A673 (cell line): ENCODE measurements at places on chromosomes 1 and 21. TPM values are rescaled to one million over a fixed set of nuclear protein-coding genes. Genes with fewer than 3 reads are reported as not detected.

ACTL8 gene
- total RNA-seq, result 0.28 and 0.31 TPM in 2 replicates

TMEM79 gene
- 7.0 and 9.1 TPM in 2 replicates for total RNA-seq

RGS16 gene
- 22.1 and 23.1 TPM in 2 replicates for total RNA-seq

THEM5 gene
- total RNA-seq, result not detected in 2 replicates

CCDC24 gene
- 5.6 and 7.9 TPM in 2 replicates for total RNA-seq

TMEM240 gene
- 6.8 and 9.1 TPM in 2 replicates for total RNA-seq

GRIK1 gene
- total RNA-seq, result 0.67 and 0.85 TPM in 2 replicates

AMY1C gene
- not detected in 2 replicates for total RNA-seq

LRRIQ3 gene
- 0.17 and 0.33 TPM in 2 replicates for total RNA-seq

DNA sequence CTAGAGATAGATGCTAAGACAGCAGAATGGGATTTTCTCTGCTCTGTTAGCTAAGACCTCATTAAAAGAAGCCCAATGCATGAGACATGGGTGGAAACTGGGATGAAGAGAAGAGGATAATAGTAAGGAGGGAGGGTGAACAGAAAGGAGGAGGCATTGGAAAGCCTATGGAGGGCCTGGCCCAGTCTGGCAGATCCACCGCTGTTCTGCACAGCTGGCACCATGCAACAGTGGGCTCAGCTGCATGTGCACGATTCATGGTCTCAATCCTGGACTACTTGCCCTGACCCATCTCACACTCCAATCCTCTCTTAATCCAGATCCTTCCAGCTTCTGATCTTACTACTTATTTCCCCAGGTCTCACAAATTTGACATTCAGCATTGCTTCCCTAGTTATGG is 2.2 kb downstream of the PHC2 start:
- H3K4me1 ChIP-seq, result peaks cover 65% of the 10 kb centered on the region
- no peaks in the 10 kb centered on the region for H3K36me3 ChIP-seq
- no peak for DNase-seq
- H3K27ac ChIP-seq, result no peak overlapping the region
- H3K27me3 ChIP-seq, result no peaks in the 10 kb centered on the region

DNA sequence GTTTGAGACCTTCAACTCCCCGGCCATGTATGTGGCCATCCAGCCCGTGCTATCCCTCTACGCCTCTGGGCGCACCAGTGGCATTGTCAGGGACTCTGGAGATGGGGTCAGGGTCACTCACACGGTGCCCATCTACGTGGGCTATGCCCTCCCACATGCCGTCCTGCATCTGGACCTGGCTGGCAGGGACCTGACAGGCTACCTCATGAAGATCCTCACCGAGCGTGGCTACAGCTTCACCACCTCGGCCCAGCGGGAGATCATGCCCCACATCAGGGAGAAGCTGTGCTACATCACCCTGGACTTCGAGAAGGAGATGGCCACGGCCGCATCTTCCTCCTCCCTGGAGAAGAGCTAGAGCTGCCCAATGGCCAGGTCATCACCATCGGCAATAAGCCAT is 36.5 kb upstream of the ZP4 start:
- no peak for DNase-seq
- no peak overlapping the region for H3K4me3 ChIP-seq
- H3K27ac ChIP-seq, result no peak overlapping the region
- no peaks in the 10 kb centered on the region for H3K27me3 ChIP-seq

- H3K27me3 ChIP-seq, result no peaks in the 10 kb centered on the region
- no peak overlapping the region for H3K4me3 ChIP-seq
- peaks cover 5% of the 10 kb centered on the region for H3K4me1 ChIP-seq
- H3K27ac ChIP-seq, result no peak overlapping the region
- no peaks in the 10 kb centered on the region for H3K36me3 ChIP-seq
These were observed 57.5 kb upstream of the GUCA2A start for GRCh38 chr1:42221952-42222606.

DNA sequence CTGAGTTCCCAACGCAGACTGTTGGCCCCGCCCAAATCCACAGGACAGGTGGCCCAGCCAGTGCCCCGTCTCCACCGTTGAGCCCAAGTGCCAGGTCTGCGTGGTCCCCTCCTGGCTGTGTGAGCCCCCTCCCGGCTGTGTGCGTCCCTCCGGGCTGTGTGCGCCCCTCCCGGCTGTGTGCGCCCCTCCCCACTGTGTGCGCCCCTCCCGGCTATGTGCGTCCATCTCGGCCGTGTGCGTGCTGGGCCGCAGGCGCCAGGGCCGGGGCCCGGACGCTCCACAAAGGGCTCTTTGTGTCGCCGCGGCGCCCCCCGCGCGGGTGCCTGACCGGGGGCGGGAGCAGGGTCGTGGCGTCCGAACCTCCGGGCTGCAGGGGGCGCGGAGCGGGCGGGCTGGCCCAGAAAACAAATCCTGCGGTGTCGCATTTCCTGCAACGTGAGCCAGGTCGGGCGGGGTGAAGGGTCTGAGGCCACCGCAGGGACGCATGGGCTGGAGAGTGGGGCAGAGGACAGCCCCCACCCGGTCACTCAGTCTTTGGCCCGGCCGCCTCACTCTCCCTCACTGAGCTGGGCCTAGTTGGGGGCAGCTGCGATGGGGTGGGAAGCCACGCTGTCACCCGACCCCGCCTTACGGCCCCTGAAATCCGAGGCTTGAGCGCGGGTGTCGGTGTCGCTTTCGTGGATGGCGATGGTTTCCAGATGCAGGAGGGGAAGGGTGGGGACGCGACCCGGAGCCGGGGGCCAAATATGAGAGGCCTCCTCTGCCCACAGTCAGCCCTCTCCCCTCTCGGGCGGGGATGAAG is 18.8 kb downstream of the TNFRSF25 start:
- H3K36me3 ChIP-seq, result no peaks in the 10 kb centered on the region
- H3K4me3 ChIP-seq, result no peak overlapping the region
- peaks cover 59% of the 10 kb centered on the region for H3K27me3 ChIP-seq
- no peak for DNase-seq

DNA sequence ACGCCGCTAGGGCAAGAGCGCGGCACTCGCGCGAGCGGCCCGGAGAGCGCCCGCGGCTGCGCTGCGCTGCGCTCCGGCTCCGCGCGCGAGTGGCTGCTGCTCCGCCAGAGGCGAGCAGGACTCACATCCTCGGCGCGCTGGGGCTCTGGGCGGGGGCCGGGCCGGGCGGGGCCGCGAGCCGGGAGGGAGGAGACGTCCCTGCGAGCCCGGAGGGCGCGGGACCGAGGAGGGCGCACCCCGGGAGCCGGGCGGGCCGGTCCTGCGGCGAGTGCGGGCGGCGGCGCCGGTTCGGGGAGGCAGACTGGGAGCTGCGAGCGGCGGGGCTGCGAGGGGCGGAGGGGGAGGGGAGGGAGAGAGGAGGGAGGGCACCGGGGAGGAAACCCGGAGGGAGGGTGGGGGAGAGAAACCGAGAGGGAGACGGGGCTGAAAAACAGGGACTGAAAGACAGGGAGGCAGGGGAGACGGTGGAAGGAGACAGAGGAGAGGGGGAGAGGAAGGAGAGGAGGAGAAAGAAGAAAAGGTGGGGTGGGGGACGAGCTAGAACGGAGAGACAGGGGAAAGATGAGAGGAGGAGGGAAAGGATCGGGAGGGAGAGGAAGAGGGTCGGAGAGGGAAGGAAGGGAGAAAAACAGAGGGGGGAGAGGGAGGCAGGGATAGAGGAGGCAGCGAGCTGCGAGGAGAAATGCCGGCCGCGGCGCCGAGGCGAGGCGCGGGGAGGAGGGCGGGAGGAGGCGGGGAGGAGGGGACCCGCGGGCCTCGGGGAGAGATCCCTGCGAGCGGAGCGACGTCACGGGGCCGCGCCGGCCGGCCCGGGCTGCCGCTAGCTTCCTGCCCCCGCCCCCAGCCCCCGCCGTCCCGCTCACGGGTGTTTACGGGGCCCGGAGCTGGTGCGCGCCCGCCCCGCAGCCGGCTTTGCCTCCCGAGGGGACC is at the start of gene CAMK2N1:
TSS of gene CAMK2N1 (minus strand) at position 684 of the 930 bp plus-strand sequence. CDS start 831 bp downstream, outside the sequence.
- peak; percentile 35 for DNase-seq
- peak within 1 kb of the TSS; percentile 54 for H3K4me3 ChIP-seq
- H3K4me1 ChIP-seq, result peaks cover 10% of the 10 kb centered on the region
- no peak within 1 kb of the TSS for H3K27ac ChIP-seq
- H3K27me3 ChIP-seq, result peaks cover 87% of the 10 kb centered on the region

DNA sequence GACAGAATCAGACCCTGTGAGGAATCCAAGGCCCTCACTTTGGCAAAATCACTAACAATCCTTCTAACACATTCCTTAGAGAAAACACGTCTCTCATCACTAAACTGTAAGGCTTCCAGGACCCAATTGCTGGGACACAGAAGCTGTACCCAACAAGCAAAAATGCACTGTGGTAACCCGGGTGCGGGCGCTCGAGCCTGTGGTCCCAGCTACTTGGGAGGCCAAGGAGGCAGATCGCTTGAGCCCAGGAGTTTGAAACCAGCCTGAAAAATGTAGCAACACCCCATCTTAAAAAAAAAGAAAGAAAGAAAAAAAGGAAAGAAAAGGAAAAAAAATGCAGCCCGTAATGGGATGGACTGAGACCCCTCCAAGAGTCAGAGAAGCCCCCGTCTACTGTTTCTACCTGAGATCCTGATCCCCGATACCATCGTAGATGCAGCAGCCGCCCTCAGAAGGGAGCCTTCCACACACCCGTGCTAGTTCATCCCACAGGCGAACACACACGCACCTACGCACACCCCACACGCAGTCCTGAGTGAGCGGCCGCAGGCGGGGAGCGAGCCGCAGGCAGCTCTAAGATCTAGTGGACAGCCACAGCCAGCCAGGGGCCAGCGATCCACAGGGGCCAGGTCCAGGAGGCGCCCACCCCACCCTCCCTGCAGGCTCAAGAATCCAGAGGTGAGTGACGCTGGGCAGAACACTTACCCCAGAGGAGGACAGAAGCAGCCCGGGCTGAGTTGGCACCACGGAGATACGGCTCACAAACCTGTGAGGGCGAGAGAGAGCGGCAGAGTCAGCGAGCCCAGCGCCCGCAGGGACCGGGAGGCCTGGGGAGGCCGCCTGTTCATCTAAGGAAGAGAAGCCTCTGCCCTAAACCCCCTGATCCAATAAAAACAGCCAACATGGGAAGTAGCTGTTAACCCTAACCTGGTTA is 20.1 kb downstream of the WDR4 start:
- H3K4me1 ChIP-seq, result peaks cover 11% of the 10 kb centered on the region
- DNase-seq, result no peak
- no peak overlapping the region for H3K27ac ChIP-seq
- peaks cover 79% of the 10 kb centered on the region for H3K36me3 ChIP-seq
- no peaks in the 10 kb centered on the region for H3K27me3 ChIP-seq

- no peaks in the 10 kb centered on the region for H3K4me1 ChIP-seq
- no peaks in the 10 kb centered on the region for H3K27me3 ChIP-seq
- no peak overlapping the region for H3K27ac ChIP-seq
These were observed 116.1 kb downstream of the UCHL5 start for GRCh38 chr1:192943108-192943507.

- no peak overlapping the region for H3K27ac ChIP-seq
- H3K4me1 ChIP-seq, result peaks cover 20% of the 10 kb centered on the region
These were observed 30.4 kb downstream of the NGF start for GRCh38 chr1:115307661-115308060.

GRCh38 chr1:66388913-66389312 is 145.0 kb upstream of the SGIP1 start:
- no peak overlapping the region for H3K4me3 ChIP-seq
- H3K36me3 ChIP-seq, result no peaks in the 10 kb centered on the region
- H3K27me3 ChIP-seq, result no peaks in the 10 kb centered on the region
- no peak overlapping the region for H3K27ac ChIP-seq

- no peak for DNase-seq
- no peaks in the 10 kb centered on the region for H3K4me1 ChIP-seq
- H3K4me3 ChIP-seq, result no peak overlapping the region
These were observed 34.6 kb upstream of the DIP2A start for GRCh38 chr21:46424039-46424591.

DNA sequence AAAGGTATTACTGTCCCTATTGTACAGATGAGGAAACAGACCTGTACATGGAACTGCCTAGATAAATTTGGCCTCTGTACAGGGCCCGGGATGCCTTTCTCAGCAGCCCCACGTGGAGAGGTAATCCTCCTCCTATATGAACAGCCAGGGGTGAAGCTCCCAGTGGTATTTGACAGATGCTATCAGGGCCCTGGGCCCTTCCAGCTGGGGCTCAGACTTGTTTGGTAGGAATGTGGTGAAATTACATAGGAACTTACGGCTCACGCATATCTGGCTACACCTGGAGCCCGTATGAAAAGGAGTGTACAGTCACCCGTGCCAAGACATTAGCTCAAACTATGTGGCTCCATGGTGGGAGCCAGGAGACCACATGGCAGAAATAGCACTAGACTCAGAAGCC is 24.8 kb upstream of the TCEA3 start:
- no peak overlapping the region for H3K27ac ChIP-seq
- no peak for DNase-seq
- peaks cover 6% of the 10 kb centered on the region for H3K4me1 ChIP-seq
- no peaks in the 10 kb centered on the region for H3K27me3 ChIP-seq
- no peak overlapping the region for H3K4me3 ChIP-seq

DNA sequence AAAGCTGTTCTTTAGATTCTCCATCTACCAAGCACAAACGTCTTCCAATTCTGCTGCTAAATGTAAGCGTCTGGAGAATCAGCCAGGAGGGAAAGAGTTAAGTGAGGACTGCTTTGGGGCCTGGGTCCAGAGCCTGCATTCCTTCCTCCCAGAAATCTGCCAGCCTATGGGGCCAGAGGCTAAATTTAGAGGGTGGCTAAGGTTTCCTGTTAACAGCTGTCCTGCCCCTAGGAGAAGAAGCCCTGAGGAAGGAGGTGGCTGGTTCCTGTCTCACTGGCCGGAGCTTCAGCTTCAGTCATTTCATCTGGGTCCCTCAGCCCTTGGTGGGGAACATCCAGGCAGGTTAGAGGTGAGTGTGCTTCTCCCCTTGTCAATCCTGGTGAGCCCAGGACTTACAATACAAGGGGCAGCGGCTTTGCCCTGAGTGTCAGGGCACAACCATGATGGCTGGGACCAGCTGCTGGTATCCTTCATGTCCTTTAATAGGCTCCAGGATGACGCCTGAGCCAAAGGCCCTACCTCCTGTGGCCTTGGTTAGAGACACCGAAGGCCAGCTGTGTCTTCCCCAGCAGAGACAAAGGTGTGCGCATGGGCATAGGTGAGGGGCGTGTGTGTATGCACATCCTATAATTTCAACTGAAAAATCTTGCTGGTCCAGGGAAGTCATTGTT is at the start of gene STYXL2:
TSS of gene STYXL2 (plus strand) at position 230 of the 671 bp plus-strand sequence. CDS start 775 bp downstream, outside the sequence.
- no peak for DNase-seq
- H3K4me1 ChIP-seq, result peaks cover 10% of the 10 kb centered on the region
- H3K27ac ChIP-seq, result no peak within 1 kb of the TSS
- H3K36me3 ChIP-seq, result no peaks in the 10 kb centered on the region

GRCh38 chr1:153119491-153119971 is 6.2 kb upstream of the SPRR2F start:
- no peak for DNase-seq
- H3K36me3 ChIP-seq, result no peaks in the 10 kb centered on the region
- peaks cover 42% of the 10 kb centered on the region for H3K27me3 ChIP-seq

- H3K4me1 ChIP-seq, result no peaks in the 10 kb centered on the region
- H3K27me3 ChIP-seq, result no peaks in the 10 kb centered on the region
- no peak for DNase-seq
- no peaks in the 10 kb centered on the region for H3K36me3 ChIP-seq
- H3K27ac ChIP-seq, result no peak overlapping the region
- no peak overlapping the region for H3K4me3 ChIP-seq
These were observed 38.1 kb downstream of the HSD3B2 start for GRCh38 chr1:119453021-119453420.

GRCh38 chr1:21295002-21295401 is 4.7 kb upstream of the ECE1 start:
- no peak overlapping the region for H3K27ac ChIP-seq
- no peak overlapping the region for H3K4me3 ChIP-seq
- peaks cover 4% of the 10 kb centered on the region for H3K4me1 ChIP-seq
- no peaks in the 10 kb centered on the region for H3K27me3 ChIP-seq
- no peak for DNase-seq
- no peaks in the 10 kb centered on the region for H3K36me3 ChIP-seq

GRCh38 chr1:167695147-167695546 is 26.6 kb upstream of the MPZL1 start:
- H3K27me3 ChIP-seq, result no peaks in the 10 kb centered on the region
- H3K4me1 ChIP-seq, result no peaks in the 10 kb centered on the region
- no peaks in the 10 kb centered on the region for H3K36me3 ChIP-seq
- no peak overlapping the region for H3K27ac ChIP-seq
- no peak for DNase-seq

GRCh38 chr1:5910276-5910620 is 82.0 kb downstream of the NPHP4 start:
- H3K4me1 ChIP-seq, result peaks cover 58% of the 10 kb centered on the region
- H3K4me3 ChIP-seq, result no peak overlapping the region
- no peaks in the 10 kb centered on the region for H3K27me3 ChIP-seq
